Cardiac muscle cell (in vitro differentiated cells and primary cell): ENCODE measurements at places on chromosomes 2 and 18.

DNA sequence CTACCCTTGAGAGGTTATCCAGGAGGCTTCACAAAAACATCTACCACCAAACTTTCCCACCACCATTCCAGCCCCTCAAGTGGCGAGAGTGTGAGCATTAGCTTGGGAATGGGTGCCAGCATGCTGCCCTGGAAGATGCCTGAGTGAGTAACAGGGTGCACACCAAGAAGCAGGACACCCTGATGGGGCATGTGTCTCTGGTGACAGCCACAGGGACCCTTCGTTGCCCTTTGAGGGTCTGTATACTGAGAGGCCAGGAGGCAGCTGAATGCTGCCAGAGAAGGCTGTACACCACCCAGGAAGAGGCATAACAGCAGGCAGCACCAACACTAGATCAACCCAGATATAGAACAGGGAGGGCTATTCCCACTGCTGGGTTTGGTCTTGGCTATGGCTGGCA lies 233.6 kb upstream of the THSD7B start:
- DNase-seq = no peak
- H3K27me3 ChIP-seq = no peaks in the 10 kb centered on the region
- no peak overlapping the region for H3K27ac ChIP-seq
- H3K4me1 ChIP-seq = no peaks in the 10 kb centered on the region

- no peak for DNase-seq
- no peaks in the 10 kb centered on the region for H3K27me3 ChIP-seq
- H3K4me3 ChIP-seq = no peak overlapping the region
- H3K36me3 ChIP-seq = no peaks in the 10 kb centered on the region
Observed at GRCh38 chr2:2146220-2146619, 184.9 kb downstream of the MYT1L start.

- no peaks in the 10 kb centered on the region for H3K4me1 ChIP-seq
- no peaks in the 10 kb centered on the region for H3K27me3 ChIP-seq
- DNase-seq = no peak
- H3K27ac ChIP-seq = no peak overlapping the region
Observed at GRCh38 chr2:158481116-158481515, 24.4 kb downstream of the PKP4 start.

DNA sequence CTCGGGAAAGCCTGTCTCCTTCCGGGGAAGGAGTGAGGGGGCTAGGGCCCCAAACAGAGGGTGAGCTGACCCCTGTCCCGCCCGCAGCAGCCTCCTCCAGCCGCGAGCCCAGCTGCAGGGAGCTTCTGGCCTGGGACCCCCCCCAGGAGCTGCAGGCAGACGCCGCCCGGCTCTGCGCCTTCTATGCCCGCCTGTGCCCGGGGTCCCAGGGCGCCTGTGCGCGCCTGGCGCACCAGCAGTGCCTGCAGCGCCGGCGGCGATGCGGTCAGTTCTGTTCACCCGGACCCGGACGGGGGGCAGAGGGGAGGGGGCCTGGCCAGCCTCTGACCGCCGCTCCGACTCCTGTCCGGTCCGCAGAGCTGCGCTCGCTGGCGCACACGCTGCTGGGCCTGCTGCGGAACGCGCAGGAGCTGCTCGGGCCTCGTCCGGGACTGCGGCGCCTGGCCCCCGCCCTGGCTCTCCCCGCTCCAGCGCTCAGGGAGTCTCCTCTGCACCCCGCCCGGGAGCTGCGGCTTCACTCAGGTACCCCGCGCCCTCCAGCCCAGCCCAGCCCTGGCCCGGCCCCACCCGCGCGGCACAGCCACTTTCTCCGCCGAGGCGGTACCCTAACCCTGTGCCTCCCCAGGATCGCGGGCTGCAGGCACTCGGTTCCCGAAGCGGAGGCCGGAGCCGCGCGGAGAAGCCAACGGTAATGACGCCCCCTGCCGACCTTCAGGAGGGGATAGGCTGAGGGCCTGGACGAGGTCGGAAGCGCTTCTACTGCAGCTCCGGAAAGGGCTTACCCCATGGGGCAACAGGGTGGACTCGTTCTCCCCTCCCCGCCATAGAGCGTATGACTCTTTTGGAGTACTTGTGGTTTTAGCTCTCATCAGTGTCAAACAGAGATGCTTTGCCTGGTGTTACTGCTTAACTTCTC lies 2.0 kb upstream of the CHRND start:
- peak; percentile 44 for DNase-seq
- no peak overlapping the region for H3K27ac ChIP-seq
- H3K4me3 ChIP-seq = peak overlapping the region; percentile 27
- H3K27me3 ChIP-seq = peaks cover 53% of the 10 kb centered on the region
- no peaks in the 10 kb centered on the region for H3K36me3 ChIP-seq
- peaks cover 2% of the 10 kb centered on the region for H3K4me1 ChIP-seq

- peak; percentile 59 for DNase-seq
- H3K4me1 ChIP-seq = peaks cover 15% of the 10 kb centered on the region
- no peaks in the 10 kb centered on the region for H3K36me3 ChIP-seq
- H3K4me3 ChIP-seq = peak overlapping the region; percentile 70
- H3K27me3 ChIP-seq = peaks cover 67% of the 10 kb centered on the region
Observed at GRCh38 chr2:100818606-100819369, 1.2 kb upstream of the NPAS2 start.

GRCh38 chr2:138359532-138359931 lies 142.0 kb upstream of the SPOPL start:
- no peaks in the 10 kb centered on the region for H3K27me3 ChIP-seq
- H3K27ac ChIP-seq = no peak overlapping the region
- DNase-seq = no peak
- no peak overlapping the region for H3K4me3 ChIP-seq

DNA sequence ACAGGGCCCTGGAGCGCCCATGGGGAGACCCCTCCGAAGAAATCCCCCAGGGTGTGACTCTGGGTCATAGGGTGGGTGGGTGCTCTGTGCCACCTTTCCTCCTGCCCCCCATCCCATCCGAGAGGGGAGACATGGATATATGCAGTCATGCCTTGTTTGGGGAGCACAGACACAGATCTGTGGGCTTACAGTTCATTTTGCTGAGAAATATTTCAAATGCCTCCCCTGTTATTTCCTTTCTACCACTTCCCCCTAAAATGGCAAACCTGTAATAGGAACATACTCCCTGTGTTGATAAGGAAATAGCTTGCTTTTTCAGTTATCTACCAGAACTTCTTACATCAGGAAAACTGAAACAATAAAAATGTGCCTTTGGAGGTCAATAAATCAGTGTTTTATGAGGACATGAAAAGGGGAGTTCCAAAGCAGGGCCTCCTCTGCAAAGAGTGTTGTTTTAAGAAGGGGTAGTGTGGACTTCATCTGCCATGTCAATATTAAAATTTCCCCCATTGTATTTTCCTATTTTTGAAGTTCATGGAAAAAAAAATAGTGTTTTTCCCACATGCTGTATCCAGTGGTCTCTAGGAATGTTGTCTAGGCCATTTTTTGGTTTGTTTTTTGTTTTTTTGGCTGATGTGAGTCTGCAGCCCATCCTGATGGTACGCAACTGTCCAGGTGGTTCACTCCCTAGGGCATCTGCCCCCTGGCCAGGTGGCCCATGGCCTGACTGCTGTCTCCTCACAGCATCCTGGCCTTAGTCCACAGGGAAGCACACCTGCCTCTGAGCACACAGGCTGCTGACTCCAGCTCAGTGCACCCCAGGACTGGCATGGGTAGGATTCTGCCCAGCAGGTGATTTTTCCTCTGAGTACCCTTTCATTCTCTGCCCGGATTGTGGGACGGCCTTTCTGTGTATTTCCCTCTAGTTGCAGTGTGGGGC lies 3.7 kb downstream of the TNFRSF11A start:
- peaks cover 35% of the 10 kb centered on the region for H3K27me3 ChIP-seq
- H3K27ac ChIP-seq = no peak overlapping the region
- no peak for DNase-seq
- no peak overlapping the region for H3K4me3 ChIP-seq
- H3K4me1 ChIP-seq = peaks cover 18% of the 10 kb centered on the region

DNA sequence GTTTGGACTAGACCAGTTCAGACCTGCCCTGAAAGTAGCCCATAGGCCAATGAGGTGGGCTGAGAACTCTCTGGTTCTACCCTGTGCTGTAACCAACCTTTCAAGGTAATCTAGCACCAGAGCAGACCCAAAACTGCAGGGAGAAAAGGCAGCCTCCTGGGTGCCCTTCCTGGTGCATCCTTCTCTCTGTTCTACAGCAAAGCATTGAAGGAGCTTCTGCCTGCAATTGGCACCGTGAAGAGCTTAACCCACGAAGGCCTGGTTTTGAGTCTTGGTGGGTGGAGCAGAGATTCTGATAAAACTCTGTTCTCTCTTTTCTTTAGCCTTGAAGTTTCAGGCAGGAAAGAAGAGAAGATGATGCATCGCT lies 55.5 kb downstream of the LIPG start:
- no peaks in the 10 kb centered on the region for H3K27me3 ChIP-seq
- no peak for DNase-seq

DNA sequence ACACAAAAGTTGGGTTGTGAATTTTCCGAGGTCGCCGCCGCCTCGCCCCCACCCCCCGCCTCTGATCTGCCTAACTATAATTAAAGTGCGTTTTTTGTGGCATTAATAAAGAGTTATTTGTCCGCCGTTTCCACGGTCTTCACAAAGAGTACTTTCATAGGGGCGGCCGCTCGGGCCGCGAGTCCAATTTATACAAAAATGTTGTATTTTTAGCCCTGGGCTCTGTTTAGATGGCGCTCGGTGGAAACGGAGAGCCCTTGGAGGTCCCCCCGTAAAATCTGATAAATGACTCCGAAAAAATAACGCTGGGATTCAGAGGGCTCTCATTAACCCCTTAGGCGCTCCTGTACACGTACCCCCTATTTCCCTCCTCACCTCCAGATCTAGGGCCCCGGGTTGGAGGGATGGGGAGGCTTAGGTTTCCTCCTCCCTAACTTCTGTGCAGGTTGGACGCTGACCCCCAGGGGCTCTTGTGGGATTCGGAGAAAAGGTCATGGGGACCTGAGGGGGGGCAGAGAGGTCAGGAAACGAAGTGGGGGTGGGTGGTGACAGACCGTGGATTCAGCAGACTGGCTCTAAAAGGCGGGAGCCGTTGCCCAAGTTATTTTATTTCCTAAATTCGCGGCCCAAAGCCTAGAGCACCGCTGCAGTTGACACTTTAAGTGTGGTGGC lies 1.9 kb downstream of the CYP26B1 start:
- H3K27me3 ChIP-seq = peaks cover 98% of the 10 kb centered on the region
- H3K4me3 ChIP-seq = peak overlapping the region; percentile 51
- H3K36me3 ChIP-seq = no peaks in the 10 kb centered on the region

GRCh38 chr18:8153887-8154583 lies 455.2 kb upstream of the RAB12 start:
- peak overlapping the region; percentile 63 for H3K27ac ChIP-seq
- DNase-seq = peak; percentile 38
- H3K36me3 ChIP-seq = no peaks in the 10 kb centered on the region
- no peaks in the 10 kb centered on the region for H3K27me3 ChIP-seq
- peaks cover 22% of the 10 kb centered on the region for H3K4me1 ChIP-seq
- H3K4me3 ChIP-seq = no peak overlapping the region

GRCh38 chr2:119216994-119217393 lies 6.6 kb upstream of the STEAP3 start:
- no peaks in the 10 kb centered on the region for H3K27me3 ChIP-seq
- no peak overlapping the region for H3K27ac ChIP-seq
- no peak for DNase-seq
- H3K36me3 ChIP-seq = no peaks in the 10 kb centered on the region

DNA sequence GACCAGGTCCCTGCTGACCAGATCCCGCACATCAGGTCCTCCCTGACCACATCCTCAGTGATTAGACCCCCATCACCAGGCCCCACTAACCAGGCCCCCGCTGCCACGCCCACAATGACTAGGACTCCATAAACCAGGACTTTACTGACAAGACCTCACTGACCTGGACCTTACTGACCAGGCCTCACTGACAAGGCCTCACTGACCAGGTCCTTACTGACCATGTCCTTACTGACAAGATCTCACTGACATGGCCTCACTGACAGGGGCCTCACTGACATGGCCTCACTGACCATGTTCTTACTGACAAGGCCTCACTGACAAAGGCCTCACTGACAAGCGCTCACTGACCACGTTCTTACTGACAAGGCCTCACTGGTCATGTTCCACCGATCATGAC lies 107.9 kb upstream of the TEKT4 start:
- H3K4me3 ChIP-seq = no peak overlapping the region
- no peak overlapping the region for H3K27ac ChIP-seq
- no peaks in the 10 kb centered on the region for H3K4me1 ChIP-seq
- H3K27me3 ChIP-seq = no peaks in the 10 kb centered on the region

DNA sequence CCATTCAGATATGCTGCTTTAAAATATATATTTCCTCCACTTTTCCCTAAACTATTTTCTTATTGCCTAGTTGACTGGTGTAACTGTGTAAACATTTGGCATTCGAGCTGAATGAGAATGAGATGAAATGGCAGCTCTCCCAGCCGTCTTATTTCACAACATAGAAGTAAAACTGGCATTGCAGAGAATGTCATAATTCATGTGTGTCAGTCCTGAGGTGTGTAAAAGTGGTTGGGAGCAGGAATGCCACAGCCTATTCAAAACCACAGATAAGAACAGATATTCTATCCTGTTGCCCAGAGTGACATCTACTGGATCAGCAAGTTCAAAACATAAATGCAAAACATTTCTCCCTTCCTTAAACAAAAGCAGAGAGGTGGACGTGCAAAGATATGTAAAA lies 565.5 kb upstream of the CHAC2 start:
- peak; percentile 32 for DNase-seq
- no peak overlapping the region for H3K4me3 ChIP-seq
- H3K4me1 ChIP-seq = peaks cover 18% of the 10 kb centered on the region
- H3K27me3 ChIP-seq = no peaks in the 10 kb centered on the region

GRCh38 chr2:15939854-15940660 lies at the start of gene MYCN:
Gene MYCN, plus strand, starts transcription at chr2:15940550. Its CDS starts 1,515 bp downstream, at chr2:15942065.
- no peaks in the 10 kb centered on the region for H3K4me1 ChIP-seq
- peak within 1 kb of the TSS; percentile 25 for H3K27ac ChIP-seq
- H3K4me3 ChIP-seq = peak within 1 kb of the TSS; percentile 98
- H3K27me3 ChIP-seq = no peaks in the 10 kb centered on the region

DNA sequence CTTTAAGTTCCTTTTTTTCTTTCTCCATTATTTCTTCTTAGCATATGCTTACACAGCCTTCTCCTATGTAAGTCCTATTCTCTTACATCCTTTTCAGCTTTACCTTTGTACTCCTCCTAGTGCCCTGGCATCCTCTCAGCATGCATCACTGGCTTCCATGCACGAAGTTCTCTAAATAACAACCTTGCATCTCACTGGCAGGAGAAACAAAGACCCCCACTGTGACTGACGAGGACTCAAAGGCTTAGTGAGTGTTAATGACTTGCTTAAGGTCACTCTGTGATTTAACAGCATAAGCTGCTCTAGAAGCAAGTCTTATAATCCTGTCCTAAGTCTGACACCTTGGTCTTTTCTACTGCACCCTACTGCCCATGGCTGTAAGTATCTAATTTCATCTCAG lies 1236.0 kb upstream of the CELF4 start:
- H3K27ac ChIP-seq = no peak overlapping the region
- no peak overlapping the region for H3K4me3 ChIP-seq
- DNase-seq = no peak
- no peaks in the 10 kb centered on the region for H3K4me1 ChIP-seq
- no peaks in the 10 kb centered on the region for H3K36me3 ChIP-seq

GRCh38 chr2:12419803-12420202 lies 296.9 kb upstream of the TRIB2 start:
- H3K27me3 ChIP-seq = no peaks in the 10 kb centered on the region
- no peak overlapping the region for H3K27ac ChIP-seq
- no peaks in the 10 kb centered on the region for H3K4me1 ChIP-seq
- DNase-seq = no peak
- H3K36me3 ChIP-seq = no peaks in the 10 kb centered on the region

GRCh38 chr2:7925506-7925905 lies 756.4 kb upstream of the ID2 start:
- no peaks in the 10 kb centered on the region for H3K36me3 ChIP-seq
- no peak overlapping the region for H3K27ac ChIP-seq
- no peak for DNase-seq
- no peak overlapping the region for H3K4me3 ChIP-seq
- no peaks in the 10 kb centered on the region for H3K27me3 ChIP-seq
- no peaks in the 10 kb centered on the region for H3K4me1 ChIP-seq
